ENCODE measurements at places on chromosomes 4 and X.

DNA sequence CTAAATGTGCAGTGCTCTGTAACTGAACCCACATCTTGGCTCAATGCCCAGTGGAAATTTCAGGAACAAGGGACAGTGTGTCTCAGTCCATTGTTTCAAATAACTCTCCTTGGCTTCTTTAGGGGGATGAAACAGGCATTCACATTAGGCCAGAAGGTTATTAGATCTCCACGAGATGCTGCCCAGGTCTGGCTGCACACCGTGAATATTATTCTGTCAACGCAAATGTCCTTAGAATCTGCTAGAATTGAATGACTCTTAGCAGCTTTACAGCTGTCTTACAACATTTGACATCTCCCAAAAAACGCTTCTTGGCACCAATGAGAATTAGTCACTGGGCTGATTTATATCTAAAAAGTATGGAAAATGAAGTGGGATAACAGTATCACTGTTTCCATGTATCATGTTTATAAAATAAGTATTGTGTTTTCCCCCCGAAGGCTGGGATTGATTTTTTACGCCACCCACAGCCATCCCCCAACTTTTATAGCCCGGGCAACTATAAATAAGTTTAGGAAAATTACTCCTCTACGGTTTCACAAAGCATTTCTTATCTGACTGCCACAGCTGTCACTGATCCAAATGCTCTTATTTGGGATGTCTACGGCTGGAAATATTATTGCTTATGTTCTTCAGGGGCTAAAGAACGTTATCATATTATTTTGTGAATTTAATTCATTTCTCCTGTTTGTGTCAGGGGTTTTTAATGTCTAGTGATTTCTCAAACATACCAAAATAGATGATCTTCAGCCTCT, 559.7 kb upstream of the FAT1 start:
- DNase-seq = no peak

DNA sequence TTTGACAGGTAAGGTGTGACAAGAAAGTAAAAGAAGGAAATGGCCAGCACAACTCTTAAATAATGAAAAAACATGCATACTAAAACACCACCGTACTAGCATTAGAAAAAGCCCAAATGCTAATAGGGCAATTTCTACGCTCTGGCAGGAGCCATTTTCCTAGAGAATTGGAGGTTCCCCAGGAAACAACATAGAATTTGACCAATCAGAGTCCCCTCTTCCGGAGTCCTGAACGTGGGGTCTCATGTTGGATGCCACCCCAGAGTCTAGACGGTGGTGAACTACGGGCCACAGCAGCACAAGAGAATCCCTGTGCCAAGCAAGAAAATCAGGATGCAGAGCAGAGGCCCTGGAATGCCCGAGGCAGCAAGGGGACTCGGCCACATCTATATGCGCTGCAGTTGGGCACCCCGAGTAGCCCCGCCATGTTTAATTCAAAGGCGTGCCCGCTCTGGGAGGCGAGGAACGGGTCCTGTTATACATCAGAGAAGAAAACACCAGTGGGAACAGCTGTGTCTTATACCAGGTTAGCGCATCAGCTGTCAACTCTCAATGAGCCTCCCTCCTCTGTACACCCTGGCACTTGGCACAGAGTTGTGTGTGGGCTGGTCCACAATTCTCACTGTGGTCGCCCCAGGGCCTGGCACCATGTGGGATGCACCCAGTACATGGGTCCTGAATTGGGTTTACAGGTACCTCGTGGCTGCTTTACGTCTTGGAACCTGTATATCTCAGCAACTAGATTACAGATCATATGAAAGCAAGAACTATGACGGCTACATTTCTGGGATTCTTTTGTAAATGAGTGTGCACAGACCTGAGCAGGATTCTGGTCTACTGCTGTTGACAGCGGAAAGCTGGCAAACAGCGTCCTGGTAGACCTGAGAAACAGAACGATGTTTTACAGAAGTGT, 52.1 kb downstream of the SEL1L3 start:
- DNase-seq = no peak

- DNase-seq = no peak
Measured at GRCh38 chr4:100841911-100842310, 324.1 kb upstream of the EMCN start.

DNA sequence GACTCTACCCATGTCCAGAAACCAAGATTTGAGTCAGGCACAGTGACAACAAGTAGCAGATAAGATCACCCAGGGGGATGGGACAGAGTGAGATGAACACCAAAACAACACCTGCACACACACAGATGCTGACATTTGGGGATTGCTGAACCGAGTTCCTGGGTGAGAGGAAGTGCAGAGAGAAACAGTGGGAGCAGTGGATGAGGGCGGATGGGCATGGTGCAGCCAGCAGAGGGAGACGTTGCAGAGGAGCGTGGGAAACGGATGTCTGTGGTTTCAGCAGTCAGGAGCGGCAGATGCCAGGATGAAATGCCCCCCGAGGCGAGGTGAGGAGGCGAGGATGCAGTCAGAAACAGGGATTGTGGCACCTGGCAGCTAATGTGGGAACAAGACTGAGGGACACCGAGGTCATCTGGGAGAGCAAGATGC, 78.6 kb upstream of the STS start:
- DNase-seq = no peak

Measured in NCI-H2227 treated with DMSO at 0.1 percent for 48 hours (cell line).